Hypothalamus (tissue), 51 donors: ENCODE measurements at places on chromosomes 5 and 9.

- no peak for DNase-seq
Measured at GRCh38 chr9:114606068-114606467, 5.0 kb upstream of the TMEM268 start.

DNA sequence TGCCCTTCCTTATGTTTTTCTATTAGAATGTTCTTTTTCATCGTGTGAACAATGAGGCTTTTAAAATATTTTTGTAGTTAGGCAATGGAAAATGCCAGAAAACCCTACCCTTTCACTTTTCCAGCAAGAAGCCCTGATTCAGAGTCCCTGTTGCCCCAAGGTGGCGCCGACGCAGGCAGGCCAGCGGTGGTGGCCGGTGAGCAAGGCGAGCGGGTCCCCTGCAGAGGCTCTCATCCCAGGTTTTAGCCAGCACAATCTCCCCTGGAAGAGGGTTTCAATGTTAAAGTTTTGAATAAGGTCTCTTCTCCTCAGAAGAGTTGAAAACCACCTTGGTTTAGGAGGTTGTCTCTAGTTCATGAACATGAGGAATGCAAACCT, 40.8 kb upstream of the CKMT2 start:
- no peak for DNase-seq

DNA sequence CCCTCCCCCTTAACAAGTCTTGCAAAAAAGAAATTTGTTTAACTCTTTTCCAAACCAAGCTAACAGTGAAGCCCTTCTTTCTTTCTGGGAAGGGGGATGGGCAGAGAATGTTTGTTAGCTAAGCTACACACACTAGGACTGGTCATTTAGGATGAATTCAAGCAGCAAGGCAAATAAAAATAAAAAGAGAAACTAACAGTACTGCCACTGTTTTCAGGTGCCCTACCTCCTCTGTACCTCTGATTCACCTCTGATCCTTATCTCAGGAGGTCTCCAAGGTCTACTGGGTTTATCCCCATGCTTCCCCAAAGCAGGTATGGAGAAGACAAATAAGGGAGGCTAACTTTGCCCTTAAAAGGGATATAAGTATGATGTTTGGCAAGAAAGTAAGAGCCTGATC, 52.9 kb downstream of the ELL2 start:
- DNase-seq, result no peak

- no peak for DNase-seq
Measured at GRCh38 chr5:14429101-14430050, 152.2 kb upstream of the OTULINL start.

DNA sequence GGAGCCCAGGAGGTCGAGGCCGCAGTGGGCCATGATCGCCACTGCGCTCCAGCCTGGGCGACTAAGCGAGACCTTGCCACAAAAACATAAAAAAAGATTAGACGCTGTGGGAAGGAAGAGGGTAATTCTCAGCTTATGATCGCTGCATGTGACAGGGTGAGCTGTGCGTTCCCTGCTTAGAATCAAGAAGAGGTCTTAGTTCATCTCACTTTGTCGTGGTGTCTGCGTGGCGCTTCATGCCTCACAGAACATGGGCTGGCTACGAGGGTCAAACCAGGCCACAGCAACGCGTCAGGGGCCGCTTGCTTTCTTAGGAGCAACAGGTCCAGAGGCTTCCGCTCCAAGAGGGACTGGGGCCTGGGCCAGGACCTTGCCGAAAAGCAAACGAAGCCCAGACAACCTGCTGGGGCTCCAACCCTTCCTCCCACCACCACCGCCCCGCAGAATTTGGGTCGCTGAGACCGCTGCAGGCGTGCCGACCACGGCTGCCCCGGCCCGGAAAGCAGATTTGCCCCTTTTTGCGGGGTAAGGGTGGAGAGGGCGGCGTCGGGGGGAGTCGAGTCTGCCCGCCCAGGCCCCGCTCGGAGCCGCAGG, 10.0 kb upstream of the GRIN1 start:
- DNase-seq, result no peak

- no peak for DNase-seq
Measured at GRCh38 chr9:128385496-128386460, 14.6 kb downstream of the URM1 start.

DNA sequence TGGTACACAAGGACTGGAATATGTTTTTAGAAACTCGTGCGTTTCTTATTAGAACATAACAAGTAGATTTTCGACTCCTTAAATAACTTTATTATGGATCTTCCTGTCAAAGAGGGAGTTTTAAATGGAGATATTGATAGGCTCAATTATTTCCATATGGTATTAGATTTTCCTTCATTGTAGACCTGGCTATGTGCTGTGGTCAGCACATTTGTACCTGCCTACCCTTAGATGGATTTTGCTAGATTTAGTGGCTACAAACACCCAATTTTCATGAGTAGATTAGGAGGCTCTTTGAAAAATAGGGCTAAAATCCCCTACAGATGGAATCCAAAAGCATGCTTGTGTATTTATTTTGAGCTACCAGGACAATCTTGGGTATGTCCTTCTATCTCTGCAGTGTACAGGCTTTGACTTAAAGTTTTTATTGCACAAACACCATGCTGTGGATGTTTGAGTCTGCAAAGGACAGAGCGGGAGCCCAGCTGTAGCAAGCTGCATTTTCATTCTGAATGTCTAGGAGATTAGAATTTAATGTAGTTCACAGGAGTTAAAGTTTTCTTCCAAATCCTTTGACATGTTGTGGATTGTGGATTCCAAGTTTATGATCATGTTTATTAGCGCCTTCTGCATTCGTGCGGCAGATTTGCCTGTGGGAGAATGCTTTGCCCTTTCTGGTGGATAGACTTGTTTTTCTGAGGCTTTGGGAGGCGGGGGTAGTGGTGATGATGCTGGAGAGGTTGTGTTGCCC, 41.6 kb downstream of the GADD45G start:
- no peak for DNase-seq

- no peak for DNase-seq
Measured at GRCh38 chr5:170617533-170618490, 114.0 kb downstream of the KCNIP1 start.
